ENCODE measurements at places on chromosomes 2 and 18. TPM values are rescaled to one million over a fixed set of nuclear protein-coding genes. Genes with fewer than 3 reads are reported as not detected.

DNA sequence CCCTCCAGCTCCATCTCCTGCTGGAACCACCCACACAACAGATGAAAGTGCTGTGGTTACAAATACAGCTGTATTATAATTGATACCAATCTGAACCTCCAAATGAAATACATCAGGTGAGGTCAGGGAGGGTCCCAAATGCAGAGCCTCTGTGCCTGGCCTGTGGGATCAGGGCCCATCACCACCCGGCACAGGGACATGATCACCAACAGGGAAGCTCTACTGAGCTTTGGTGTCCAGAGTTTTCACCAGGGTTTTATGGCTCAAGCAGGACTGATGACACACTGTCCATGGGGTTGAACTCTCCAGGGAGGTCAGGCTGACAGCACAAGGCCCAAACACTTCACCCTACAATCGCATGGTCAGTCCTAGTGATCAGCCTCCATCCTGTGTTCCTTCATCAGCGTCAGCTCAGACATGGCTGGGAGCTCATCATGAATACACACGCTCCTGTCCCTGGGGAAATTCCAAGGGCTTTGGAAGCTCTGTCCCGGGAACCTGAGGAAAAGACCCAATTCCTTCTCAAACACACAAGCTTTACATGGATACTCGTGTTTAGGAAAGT is 3.9 kb upstream of the PXDN start:
- no peaks in the 10 kb centered on the region for H3K27me3 ChIP-seq
- H3K4me1 ChIP-seq = no peaks in the 10 kb centered on the region
- H3K36me3 ChIP-seq = no peaks in the 10 kb centered on the region
- DNase-seq = no peak
- H3K4me3 ChIP-seq = no peak overlapping the region

DNA sequence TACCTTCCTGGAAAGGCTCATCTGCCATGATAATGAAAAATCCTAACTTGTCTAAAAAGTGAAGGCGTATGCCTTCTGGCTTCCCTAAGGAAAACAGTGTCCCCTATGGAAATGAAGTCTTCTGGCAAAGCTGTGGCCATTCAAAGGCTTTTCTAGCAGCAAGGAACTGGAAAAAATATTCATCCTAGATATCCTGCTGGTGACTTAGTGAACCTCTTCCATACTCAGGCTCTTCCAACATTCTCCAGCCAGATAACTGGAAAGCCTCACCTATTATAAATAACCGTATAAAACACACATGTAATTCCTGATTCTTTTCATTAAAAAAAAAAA is 84.7 kb downstream of the RBMS1 start:
- H3K4me1 ChIP-seq = peaks cover 49% of the 10 kb centered on the region
- H3K27me3 ChIP-seq = no peaks in the 10 kb centered on the region
- no peak for DNase-seq
- no peak overlapping the region for H3K4me3 ChIP-seq
- H3K27ac ChIP-seq = no peak overlapping the region

- H3K27ac ChIP-seq = no peak overlapping the region
- H3K27me3 ChIP-seq = peaks cover 4% of the 10 kb centered on the region
Measured at GRCh38 chr2:43707255-43708015, 31.2 kb upstream of the C1GALT1C1L start.

MYOM1 gene
- polyA plus RNA-seq = 0.49 TPM

LCT gene
- not detected for polyA plus RNA-seq

LIPG gene
- polyA plus RNA-seq = not detected

PIEZO2 gene
- not detected for polyA plus RNA-seq
